Activated CD4-positive, alpha-beta T cell treated with anti-CD3 and anti-CD28 coated beads for 24 hours (primary cell): ENCODE measurements at places on chromosomes 5 and 9.

GRCh38 chr5:123610665-123611405, 98.9 kb downstream of the CSNK1G3 start:
- DNase-seq, result no peak

DNA sequence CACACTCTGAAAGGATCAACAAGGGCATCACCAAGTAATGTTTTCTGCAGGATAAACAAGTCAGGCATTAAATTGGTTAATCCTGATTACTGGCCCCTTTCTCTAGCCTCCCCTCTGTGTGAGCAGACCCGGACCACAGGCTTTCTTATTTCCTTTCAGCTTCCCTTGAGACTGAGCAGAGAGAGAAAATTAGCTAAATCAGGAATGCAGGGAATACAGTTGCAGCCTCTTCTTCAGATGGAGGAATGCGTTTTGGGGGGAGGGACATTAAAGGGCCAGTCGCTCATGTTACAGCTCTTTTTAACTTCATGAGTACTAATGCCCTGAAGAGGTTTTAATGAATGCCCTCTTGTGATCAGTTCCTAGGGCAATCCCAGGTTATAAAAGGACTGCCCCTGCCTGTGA, 19.8 kb downstream of the PCDHAC2 start:
- no peak for DNase-seq

DNA sequence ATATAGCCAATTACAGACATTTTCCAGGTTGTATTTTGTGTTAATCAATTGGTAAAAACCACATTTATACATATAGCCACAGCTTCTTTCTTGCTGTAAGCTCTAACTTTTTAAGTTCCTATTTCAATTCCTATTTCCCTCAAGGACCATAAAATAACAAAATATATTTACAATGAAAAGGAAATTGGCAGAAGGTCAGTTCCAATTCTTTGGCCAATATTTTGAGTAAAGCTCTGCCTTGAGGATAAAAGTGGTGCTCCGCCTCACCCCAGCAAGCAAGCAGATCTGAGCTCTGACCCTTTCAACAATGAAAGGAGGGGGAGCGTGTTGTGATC, 203.4 kb upstream of the RASEF start:
- no peak for DNase-seq

DNA sequence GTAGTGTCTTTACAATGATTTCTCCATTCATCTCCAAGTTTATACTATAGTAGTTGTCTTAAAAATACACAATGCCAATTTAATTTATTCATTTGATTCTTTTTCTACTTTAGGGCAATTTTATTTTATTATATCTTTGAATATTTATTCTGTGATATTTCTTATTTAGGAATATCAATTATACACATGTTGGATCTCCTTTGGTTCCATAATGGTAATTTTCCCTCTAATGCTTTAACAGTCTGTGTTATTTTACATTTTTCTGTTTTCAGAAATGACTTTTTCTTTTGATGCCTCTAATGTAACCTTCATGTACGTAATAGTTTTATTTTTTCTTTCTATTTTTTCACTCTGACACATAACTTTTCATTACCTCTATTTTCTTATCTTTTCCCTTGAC, 153.0 kb downstream of the CSNK1G3 start:
- DNase-seq, result no peak

- DNase-seq, result no peak
These were observed 23.2 kb upstream of the DAB2 start for GRCh38 chr5:39447968-39448367.

GRCh38 chr9:129923589-129923988, 88.3 kb downstream of the USP20 start:
- no peak for DNase-seq

DNA sequence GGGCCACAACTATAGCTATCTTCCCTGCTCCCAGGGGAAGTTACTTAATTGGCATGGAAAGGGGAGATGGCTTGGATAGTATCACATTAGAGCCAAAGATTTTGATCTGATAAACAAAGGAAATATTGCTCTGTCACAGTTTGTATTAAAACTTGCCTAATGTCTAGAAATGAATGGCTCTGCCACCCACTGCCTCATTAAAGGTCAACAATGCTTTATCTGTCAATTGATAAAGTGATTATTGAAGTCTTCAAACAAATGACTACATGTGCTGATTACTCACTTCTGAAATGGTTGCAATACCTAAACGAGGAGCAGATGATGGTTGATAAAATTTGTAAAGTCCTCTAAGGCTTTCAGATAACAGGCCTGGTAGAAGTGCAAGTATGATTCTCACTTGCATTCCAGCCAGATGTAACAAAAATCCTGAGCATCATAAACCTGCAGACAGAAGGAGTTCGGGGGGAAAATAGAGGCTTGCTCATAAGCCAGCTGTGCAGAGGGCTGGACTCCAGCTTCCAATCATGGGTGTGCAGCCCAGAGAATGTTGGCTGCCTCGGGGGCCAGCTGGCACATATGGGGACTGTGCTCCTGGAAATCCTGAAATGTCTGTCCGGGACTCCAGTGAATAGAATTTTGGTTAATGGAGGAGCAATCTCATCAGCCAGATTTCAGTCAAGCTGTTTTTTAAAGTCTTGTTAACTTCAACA, 200.5 kb upstream of the SLC27A6 start:
- DNase-seq, result no peak

DNA sequence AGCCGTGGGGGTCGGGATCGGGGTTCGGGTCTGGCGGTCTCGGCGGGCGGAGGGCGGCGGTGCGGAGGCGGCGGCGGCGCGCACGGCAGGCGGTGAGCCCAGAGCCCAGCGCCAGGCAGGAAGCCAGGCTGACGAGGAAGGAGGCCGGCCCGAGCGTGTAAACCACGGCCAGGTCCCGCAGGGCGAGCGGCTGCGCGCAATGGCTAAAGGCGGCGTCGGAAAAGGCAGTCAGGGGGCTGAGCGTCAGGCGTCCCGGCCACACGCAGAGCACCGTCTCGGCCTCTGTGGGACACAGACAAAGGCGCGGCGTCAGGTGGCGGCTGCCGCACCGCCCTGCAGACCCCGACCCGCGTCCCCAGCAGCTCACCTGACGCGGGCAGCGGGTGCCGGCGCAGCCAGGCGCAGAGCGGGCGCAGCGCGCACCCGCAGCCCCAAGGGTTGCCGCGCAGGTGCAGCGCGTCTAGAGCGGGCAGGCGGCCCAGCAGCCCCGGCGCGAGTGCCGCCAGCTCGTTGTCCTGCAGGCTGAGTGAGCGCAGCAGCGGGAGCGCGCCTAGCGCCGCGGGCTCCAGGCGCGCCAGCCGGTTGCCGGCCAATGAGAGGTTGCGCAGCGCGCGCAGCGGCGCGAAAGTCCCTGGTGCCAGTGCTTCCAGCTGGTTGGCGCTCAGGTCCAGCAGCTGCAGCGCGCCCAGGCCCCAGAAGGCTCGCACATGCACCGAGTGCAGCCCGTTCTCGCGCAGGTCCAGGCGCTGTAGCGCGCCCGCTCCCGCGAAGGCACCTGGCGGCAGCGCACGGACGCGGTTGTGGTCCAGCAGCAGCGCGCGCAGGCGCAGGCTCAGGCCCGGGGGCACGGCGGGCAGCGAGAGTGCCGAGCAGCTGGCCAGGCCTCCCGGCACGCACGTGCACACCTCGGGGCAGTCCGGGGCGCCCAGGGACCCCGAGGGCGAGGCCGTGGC, 671 bp downstream of the LRRC26 start:
- DNase-seq, result no peak

DNA sequence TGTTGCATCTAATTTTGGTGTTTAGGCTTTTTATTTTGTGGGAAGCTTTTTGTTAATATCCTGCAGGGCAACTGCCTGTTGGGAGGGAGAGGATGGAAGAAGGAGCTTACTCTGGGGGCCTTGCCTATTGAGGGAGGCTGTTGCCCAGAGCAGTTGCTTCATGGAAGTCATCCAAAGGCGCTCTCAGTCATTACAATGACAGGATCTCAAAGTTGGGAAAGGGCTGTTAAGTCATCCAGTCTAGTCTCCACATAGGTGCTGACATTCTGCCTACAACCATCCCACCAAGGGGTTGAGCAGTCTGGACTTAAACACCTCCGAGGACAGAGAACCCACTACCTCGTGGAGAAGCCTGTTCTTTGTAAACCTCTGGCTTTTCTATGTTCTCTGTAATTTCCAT, 13.2 kb downstream of the SAP30L start:
- DNase-seq, result no peak

DNA sequence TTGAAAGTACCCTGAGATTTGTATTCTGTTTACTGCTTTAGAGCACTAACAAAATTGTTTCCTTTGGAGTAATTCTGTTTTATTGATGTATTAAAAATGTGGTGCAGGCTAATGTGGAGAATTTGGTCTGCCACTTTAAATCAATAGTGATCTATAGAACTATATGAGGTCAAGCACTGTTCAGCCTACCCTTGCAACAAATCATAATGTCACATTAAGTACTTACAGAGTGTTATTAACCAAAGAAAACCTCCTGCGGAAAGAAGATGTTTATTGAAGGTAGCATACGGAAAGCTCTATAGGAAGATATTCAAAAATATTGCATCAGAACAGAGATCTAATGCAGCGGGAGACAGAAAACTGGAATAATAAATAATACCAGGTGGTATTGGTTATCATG, 865.0 kb upstream of the TYRP1 start:
- no peak for DNase-seq

- no peak for DNase-seq
These were observed 7.7 kb upstream of the GCNT1 start for GRCh38 chr9:76451234-76451633.

DNA sequence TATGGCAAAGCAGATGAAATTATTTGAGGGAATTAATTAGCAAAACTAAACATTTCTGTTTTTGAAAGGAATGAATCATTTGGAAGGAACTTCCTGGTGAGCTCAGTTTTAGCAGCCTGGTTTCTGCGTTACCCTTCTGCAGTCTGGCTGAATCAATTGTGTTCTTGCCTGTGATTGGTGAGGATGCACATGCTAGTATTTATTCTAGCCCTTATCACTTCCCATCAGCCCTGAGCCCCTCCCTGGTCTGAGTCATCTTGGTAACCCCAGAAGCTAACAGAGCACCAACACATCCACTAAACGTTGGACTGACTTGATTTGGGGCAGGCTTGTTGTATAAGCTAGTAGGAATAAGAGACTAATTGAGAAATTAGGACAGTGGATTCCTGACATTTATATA, 6.6 kb downstream of the TJP2 start:
- DNase-seq, result peak; percentile 24

- DNase-seq, result peak; percentile 18
These were observed 19.6 kb downstream of the UGCG start for GRCh38 chr9:111916234-111916645.

DNA sequence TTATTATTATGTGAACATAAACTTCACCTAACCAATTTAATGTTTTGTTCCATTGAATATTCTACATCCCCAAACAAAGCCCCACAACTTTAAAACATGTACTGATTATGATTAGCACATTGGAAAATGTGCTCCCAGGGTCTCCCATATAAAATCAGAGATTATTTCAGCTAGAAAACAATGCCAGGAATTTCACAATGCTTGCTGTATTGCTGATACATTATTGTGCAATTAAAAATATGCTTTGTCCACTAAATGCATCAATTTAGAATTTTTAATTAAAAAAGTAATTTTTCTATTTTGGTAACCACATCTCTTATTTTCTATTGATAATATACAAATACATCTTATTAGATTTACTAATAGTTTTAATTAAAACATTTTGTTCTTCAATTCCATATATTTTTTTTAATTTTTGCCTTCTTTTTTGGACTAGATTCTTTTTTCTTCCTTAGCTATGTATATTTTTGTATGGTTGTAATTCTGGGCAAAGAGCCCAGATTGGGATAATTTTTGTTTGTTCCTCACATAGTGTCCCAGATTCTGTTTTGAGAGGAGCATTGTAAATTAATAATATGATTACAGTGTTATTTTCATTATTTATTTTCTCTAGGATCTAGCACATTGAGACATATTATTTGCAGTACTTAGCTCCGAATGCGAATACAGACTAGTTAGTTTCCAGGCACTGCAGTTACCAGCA, 241.5 kb upstream of the CDH18 start:
- no peak for DNase-seq

GRCh38 chr9:137666955-137667670, 48.3 kb downstream of the EHMT1 start:
- no peak for DNase-seq

- no peak for DNase-seq
These were observed 168.3 kb upstream of the DMAC1 start for GRCh38 chr9:7967851-7968250.

GRCh38 chr9:91302831-91303230, 58.9 kb downstream of the AUH start:
- DNase-seq, result no peak

DNA sequence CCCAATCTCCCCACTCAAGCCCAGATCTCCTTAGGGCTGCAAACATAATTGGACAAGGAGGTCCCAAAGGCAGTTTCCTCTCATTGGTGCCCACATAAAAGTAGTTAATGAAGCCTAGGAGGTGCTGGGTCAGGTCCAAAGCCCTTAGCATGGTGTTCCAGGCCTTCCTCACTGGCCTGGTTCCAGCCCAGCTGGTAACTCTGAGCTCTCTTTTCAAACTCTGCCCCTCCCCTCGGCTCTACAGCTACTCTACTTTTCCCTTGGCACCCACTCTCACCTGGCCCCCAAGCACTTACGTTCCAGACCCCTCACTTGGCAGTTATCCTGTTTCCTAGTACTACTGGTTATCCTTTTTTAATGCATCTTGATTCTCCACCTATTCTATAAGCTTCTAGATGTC, 9.9 kb downstream of the SEPTIN8 start:
- no peak for DNase-seq

DNA sequence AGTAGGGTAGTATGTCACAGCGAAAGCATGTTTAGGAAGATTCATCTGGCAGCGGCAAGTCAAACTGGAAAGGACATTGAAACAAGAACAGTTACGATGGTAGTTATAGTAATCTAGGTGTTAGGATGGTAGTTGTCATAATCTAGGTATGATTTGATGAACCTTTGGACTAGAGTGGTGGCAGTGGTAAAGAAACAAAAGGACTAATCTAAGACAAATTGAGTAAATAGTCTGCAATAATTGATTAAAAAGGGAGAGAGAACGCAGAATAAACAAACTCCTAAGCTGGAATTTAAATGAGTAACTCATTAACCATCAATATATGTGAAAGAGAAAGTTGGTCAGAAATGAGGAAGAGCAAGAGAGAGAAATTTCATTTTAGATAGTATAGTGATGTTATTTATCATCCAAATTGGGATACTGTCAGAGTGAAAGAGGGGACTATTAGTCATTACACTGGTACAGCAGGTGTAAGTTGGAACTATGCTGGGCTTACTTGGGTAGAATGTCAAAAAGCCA, 56.8 kb downstream of the MTREX start:
- DNase-seq, result no peak

GRCh38 chr5:135436951-135437418, 10.2 kb downstream of the DCANP1 start:
- no peak for DNase-seq

DNA sequence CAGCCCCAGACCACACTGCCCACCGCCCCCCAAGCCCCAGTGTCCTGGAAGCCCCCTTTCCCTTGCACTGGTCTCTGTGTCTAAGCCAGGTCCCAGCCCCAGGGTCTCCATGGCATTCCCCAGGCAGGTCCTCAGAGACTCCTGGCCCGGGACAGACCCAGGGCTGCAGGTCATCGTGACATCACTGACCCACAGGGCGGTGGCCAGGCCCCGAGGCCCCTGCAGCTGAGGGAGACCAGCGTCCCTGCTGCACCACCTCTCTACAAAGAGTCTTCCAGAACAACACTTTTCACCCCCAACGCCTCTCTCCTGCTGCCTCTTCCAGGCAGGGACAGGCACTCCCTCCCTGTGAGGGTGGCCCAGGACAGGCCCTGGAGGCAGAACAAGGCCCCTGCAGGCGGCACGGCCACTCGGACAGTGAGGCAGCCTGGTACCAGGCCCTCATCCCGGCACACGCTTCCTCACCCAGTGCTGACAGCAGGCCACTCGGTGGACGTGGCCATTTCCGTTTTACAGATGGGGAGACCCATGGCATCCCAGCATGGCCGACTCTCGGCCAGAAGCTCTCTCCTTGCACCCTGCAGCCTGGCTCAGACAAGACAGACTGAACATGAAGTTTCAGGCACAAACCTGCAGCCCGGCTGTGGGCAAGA, 136.4 kb downstream of the ADAMTS2 start:
- no peak for DNase-seq
